ENCODE measurements at places on chromosomes 2 and 18. TPM values are rescaled to one million over a fixed set of nuclear protein-coding genes. Genes with fewer than 3 reads are reported as not detected.

GRCh38 chr2:26269571-26270158 lies 24.9 kb downstream of the HADHB start:
- peak; percentile 67 for DNase-seq

DNA sequence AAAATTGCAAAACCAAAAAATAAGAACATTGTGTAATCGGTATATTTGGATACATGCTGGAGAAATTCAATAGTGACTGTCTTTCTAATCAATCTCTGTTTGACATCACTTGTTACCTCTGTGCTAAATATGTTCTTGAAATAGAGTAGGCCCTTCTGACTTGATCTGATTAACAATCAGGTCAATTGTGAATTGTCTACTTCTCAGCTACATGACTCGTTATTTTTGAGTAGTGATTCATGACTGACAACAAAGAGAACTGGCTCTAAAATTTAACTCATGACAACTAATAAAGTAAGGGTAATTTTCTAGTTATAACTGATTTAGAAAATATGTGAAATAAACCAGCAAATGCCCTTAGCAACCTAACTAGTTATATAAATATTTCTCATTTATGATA lies 312.1 kb downstream of the TMX3 start:
- DNase-seq = peak; percentile 52

- no peak for DNase-seq
Measured at GRCh38 chr18:54918060-54918459, 41.2 kb downstream of the CCDC68 start.

DNA sequence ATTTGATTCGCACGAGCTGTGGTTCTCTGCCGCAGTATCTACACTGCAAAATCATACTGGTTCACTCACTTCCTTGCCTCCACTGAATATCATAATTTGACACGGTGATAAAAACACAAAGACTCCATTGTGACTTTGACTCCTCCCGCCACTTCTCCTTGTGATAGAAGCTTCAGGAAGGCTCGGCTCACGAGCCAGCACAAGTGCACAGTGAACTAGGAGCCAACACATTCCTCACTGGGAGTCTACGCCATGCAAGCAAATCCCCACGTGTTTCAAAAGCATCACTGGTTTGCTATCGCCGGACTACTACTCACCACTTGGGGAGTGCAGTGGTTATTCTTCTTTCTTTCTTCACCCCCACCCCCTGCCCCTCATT lies 293.3 kb upstream of the PARD3B start:
- peak; percentile 50 for DNase-seq

DNA sequence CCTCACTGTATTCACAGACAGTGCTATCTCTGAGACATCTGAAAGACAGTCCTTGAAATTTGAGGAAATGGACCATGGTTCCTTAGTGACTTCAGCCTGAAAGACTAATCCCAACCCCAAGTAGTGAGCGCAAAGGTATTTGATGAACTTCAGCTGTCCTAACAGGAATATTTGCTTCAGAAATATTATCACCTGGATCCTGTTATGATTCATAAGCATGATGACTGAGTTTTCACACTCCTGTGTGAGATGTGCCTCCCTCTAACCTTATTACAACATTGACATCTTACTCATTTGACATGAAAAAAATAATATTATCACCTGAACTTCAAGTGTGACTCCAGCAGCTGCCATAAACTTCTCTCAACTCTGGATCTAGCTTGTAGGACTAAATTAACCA lies 11.6 kb upstream of the MRPL19 start:
- DNase-seq = no peak

- peak; percentile 24 for DNase-seq
Measured at GRCh38 chr2:44120428-44120827, 48.2 kb upstream of the PPM1B start.

DNA sequence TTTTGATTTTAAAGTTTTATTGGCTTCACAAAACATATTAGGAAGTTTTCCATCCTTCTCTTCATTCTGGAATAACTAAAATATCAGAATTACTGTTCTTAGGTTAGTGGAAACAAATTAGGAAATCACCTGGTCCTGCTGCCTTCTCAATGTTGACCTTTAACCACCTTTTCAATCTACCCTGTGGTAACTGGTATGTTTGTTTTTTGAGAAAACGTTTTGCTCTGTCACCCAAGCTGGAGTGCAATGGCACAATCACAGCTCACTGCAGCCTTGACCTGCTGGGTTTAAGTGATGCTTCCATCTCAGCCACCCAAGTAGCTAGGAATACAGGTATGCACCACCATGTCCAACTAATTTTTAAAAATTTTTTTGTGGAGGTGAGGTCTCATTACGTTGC lies 28.4 kb downstream of the ACYP2 start:
- no peak for DNase-seq

GRCh38 chr2:23530206-23530908 lies 145.4 kb downstream of the KLHL29 start:
- DNase-seq = no peak

GRCh38 chr2:37829202-37829601 lies 95.9 kb upstream of the RMDN2 start:
- no peak for DNase-seq

DNA sequence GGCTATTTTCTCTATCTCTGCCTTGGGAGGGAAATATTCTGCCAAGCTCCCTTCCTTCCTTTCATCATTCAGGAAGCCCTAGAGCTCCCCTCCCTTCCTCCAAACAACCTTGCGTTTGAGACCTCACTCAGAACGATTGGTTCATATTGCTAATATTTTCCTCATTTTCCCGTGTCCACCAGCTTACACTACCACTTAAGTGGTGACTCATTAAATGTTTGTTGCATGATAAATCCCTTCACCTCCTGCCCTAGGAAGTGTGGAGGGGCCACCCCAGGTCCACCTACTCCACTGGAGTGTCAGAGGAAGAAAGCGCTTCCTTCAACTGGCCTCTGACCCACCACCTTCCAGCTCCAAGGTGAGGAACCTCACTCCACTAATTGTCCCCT lies 2.3 kb upstream of the LPIN2 start:
- no peak for DNase-seq

GRCh38 chr2:231476920-231477319 lies 12.6 kb upstream of the NCL start:
- no peak for DNase-seq

DNA sequence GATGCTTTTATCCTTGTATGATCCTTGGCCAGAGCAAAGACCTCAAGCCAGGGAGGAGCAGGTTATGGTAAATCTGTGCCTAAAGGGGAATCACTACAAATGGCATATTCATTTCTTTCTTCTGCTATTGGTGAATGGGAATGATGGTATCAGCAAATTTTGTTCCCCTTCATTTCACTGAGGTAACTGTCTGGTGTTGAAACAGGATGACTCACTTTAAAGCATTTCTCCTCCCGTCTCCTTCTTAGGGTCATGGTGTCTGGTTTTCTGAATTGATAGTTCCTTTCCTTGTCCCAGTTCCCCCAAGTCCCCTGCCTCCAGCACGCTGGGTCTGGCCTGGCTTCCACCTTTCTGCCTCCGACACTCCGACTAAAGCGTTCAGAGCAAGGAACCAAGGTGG lies 109.2 kb downstream of the MREG start:
- DNase-seq = no peak

DNA sequence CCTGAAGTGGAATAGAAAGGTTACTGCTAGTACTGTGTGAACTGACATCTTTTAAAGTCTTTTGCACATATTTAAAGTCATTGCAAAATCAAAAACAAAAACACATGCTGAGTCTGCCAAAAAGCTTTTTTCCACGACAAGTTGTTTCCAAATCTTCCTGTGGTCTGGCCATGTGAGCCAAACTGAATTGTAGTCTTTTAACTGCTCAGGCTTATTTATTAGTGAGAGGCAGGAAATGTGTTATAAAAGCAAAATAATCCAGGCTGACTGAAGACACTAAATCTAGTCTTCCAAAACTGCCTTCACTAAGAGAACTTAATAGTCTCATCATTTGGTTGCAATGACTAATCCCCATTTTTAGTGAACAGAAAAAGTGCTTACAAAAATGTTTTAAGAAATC lies 2.3 kb downstream of the KRCC1 start:
- DNase-seq = no peak

GAL3ST2 gene
- total RNA-seq = not detected

MYO1B gene
- 43.4 TPM for total RNA-seq

IWS1 gene
- 43.1 TPM for total RNA-seq

RAB6C gene
- not detected for total RNA-seq

TSHZ1 gene
- 4.1 TPM for total RNA-seq

CCL20 gene
- total RNA-seq = 0.96 TPM

ABCB11 gene
- 0.03 TPM for total RNA-seq

NMUR1 gene
- total RNA-seq = 0.18 TPM

HK2 gene
- total RNA-seq = 39.2 TPM

SPR gene
- total RNA-seq = 200 TPM
